ENCODE measurements at places on chromosomes 13 and 19.

DNA sequence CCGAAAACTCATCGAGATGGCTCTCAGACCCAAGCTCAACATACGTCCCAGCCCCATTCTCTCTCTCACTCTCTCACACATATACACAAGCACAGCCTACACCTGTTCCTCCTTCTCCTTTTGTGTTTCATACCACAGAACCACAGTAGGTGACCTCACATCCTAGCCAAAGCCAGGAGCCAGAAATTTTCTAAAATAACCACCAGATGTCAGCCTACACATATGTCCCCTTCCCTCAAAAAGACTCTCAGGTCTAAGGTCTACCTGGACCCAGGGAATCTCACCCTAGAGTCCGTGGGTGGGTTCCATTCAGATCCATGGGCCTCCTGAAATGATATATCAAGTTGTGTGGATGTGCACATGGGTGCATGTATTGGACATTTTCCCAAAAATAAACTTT lies 104.2 kb upstream of the IPO5 start:
- DNase-seq = no peak

- DNase-seq = no peak
Measured at GRCh38 chr19:29662278-29662603, 3.0 kb upstream of the PLEKHF1 start.

DNA sequence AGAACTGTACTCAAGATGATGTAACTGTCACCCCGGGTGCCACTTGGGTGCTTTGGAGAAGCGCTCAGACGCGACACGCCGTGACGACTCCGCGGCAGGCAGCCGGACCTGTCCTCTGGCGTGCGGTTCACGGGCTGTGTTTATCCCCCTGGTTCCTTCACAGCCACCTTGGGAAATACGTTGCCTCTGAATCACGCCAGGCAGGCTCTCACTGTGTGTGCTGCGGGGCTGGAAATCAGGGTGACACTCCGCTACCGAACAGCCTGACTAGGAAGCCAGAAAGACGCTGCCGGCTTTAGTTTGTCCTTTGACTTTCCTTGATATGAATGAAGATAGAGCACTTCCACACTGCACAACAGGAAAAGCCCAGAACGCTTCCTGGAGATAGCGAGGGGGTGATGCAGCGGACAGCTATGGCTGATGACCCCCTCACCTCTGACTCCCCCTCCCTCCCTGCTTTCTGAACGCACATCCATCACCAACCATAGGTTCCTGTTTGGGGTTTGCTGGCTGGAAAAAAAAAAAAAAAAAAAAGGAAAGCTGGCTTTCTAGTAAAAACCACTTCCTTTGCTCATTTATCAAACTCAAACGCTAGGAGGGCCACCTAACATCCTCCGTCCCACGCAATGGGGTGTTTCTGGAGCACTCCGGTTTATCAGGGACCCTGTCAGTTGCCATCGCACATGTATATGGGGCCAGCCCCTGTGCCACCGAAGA lies 3.7 kb upstream of the GP6 start:
- no peak for DNase-seq

DNA sequence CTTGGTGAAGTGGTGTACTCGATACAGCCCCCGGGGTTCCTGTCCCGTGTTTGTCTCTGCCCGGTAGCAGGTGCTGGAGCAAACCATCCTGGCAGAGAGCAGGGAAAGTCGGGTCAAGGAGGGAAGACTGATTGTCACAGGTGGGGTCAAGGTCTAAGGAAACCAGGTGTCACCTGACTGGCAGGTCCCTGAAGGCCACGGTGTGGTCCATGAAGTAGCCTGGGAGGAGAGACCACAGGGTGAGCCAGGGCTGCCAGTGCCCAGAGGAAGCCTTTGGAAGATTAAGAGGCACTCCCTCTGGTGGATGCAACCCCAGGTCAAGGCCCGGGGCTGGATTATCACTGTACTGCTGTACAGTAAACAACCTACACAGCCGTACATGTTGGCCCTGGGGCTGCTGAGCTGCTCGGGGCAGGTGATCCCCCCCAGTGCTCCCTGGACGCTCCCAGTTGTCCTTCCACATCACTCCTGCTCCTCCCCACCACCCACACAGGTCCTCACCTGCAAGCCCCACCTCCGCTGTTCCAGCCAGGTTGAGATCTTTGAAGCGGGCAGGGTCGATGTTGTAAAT lies 6.0 kb upstream of the CCER2 start:
- DNase-seq = no peak

DNA sequence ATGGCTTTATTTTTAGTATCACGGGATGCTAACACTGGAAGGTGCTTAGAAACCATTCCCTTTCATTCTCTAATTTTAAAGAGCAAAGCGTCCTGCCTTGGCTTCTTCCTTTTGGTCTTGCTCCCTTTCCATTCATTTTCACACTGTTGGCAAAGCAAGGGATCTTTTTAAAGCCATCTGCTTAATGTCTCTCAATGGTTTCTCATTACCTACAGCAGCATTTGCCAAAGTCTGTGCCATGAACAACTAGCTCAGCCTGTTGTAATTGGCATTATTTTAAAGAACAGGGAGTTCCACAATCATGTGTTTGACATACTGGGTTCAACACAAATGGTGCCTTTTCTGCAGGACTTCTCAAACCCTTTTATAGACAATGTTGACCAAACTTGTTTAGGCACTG lies 444.3 kb downstream of the GPC6 start:
- no peak for DNase-seq

All from activated T-cell treated with anti-CD3 and anti-CD28 coated beads, Interleukin-2, amount 50 U/mL, for 72 hours (primary cell).